ENCODE measurements at places on chromosomes 6 and 20. TPM values are rescaled to one million over a fixed set of nuclear protein-coding genes. Genes with fewer than 3 reads are reported as not detected.

EGFL8 gene
- total RNA-seq = 9.6 TPM

OARD1 gene
- total RNA-seq = 28.5 TPM

DNA sequence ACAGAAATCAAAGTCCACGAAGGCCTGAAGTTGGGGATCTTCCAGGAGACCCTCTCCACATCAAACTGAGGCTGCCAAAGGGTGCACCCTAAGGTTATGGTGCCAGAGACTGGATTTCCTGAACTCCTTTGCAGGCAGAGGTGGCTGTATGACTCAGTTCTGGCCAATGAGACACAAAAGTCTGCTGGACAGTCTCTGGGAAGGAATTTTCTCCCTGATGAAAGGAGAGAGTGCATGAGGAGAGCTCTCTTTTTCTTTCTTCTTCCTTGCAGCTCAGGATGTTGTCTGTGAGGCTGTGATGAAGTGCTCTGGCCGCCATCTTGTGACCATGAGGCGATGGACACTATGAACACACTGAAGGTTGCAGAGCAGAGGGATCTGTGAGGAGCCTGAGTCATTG is 85.2 kb downstream of the MDGA1 start:
- DNase-seq = no peak

- no peak for DNase-seq
These were observed 44.9 kb downstream of the SNX9 start for GRCh38 chr6:157867981-157868380.

DNA sequence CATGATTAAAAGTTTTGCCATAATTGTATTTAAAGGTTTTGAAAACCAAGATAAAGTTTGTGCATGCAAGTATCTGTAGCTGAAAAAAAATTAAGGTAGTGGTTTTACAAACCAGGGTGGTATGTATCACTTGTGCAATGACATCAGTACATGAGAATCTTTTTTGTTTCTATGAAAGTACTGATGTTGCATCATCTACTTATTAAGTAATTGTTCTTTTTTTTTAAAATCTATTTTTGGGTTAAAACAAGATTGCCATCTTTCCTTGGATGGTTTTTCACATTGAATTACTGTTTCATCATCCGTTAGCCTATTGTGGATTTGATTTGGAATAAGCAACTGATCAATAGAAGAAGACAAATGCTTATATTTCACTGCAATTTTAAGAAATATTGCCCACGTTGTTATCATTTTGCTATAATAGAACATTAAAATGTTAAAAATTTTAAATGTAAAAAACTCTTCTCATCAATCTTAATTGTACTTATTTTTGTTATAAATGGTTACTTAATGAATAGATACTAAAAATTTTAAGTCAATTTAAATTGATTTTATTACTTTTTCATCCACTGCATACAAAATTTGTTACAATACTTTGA is 39.8 kb upstream of the TAGAP start:
- no peak for DNase-seq

GRCh38 chr20:750801-751200 is 17.5 kb downstream of the SLC52A3 start:
- DNase-seq = no peak

Measured in T-helper 17 cell (primary cell).